ENCODE measurements at places on chromosomes 1 and 21.

DNA sequence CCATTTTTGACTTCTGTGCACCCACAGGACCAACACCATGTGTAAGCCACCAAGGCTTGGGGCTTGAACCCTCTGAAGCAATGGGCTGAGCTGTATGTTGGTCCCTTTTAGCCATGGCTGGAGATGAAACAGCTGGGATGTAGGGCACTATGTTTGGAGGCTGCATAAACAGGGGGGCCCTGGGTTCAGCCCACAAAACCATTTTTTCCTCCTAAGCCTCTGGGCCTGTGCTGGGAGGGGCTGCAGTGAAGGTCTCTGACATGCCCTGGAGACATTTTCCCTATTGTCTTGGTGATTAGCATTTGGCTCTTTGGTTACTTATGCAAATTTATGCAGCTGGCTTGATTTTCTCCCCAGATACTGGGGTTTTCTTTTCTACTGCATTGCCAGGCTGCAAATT is 144.9 kb downstream of the ZNF326 start:
- DNase-seq, result no peak

DNA sequence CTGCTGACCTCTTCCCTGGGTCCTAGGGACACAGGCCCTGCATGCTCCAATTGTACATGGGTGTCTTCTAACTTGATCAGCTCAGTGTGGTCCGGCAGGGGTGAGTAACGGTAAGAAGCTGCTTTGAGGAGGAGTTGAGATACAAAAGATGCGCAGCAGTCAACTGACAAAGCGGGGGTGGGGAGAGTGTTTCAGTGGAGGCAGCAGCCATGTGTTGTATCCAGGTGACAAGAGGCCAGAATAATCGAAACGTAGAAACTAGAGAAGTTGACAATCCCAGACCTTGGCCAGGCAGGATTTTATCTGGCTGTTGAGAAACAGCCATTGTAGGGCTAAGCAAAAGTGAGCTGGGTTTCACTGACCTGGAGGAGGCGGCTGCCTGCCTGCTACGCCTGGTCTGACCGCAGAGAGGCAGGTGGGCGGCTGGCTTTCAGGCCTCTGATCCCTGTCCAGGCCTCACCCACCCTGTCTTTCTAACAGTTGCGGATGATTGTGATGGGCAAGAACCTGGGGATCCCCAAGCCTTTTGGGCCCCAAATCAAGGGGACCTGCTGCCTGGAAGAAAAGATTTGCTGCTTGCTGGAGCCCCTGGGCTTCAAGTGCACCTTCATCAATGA is 28.8 kb downstream of the PADI6 start:
- DNase-seq, result no peak

- DNase-seq, result no peak
Observed at GRCh38 chr1:52364235-52364839, 1.7 kb downstream of the CC2D1B start.

DNA sequence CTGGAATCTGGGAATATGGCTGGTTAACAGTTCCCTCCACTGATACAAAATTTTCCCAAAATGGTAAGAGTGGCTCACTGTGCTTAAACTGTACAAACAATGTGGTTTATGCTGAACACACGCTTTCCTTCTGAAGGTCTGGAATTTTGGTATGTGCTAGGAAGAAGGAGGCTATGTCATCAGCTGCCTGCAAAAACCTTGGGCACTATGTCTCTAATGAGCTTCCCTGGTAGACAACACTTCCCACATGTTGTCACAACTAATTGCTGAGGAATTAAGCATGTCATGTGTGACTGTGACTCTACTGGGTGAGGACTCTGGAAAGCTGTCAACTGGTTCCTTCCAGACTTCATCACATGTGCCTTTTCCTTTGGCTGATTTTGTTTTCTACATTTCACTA is 29.2 kb downstream of the IPP start:
- DNase-seq, result peak; percentile 58

GRCh38 chr1:147771226-147772125 is 11.1 kb upstream of the GJA5 start:
- no peak for DNase-seq

- no peak for DNase-seq
Observed at GRCh38 chr1:51313268-51313852, 17.0 kb downstream of the TTC39A start.

DNA sequence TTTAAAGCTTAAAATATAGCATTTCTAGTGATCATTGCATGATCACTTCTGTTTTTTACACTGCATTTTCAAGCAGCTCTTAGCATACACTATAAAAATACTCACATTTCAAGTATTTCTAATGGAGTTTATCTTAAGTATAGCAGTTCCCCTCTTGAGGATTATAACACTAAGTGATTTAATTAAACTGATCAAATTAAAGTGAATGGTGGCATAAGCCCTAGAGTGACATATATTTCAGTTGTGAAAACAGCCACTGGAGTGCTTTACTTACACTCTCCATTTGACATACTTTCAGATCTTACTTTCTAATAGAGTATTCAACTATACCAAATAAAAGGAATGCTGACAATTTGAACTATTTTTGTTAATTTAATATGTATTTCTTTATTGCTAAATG is 623.3 kb upstream of the TMPRSS15 start:
- no peak for DNase-seq

GRCh38 chr1:239422818-239423217 is 36.5 kb downstream of the CHRM3 start:
- DNase-seq, result no peak

- DNase-seq, result no peak
Observed at GRCh38 chr1:199054694-199055093, 415.9 kb downstream of the PTPRC start.

DNA sequence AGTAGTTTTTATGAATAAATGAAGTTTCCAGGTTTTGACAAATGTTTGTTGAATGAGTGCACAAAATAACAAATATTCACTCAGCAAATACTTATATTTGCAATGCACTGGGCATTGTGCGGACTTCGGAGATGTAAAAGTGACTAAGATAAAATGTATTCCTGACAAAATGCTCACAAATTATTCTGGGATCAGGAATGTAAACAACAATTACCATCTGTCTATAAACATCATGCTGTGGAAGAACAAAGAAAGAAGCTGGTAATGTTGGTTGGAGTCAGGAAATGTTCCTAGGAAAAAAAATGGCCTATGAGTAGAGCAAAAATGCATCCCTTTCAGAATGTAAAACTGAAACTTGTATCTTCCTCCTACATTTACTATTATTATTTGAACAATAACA is 68.5 kb downstream of the CRB1 start:
- no peak for DNase-seq

DNA sequence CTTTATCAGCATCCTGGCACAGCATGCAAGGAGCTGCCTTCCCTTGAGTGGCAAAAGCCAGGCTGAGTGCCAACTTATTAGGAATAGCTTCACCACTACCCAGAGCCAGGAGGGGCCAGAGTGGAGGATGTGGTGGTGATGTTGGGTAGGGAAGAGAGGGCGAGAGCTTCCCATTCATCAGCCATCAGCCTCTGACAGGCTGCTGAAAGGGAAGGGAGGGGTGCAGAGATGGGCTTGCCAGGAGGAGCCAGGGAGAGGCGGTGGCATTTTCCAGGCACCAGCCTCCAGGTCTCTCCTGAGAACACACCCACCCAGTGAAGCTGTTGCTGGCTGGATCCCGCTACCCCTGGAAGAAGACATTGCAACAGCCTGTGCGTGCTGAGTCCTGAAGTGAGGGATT is 168.5 kb downstream of the ACTL8 start:
- no peak for DNase-seq

GRCh38 chr1:7263021-7263960 is 478.0 kb downstream of the CAMTA1 start:
- DNase-seq, result no peak
